ENCODE measurements at places on chromosomes 2 and 18.

DNA sequence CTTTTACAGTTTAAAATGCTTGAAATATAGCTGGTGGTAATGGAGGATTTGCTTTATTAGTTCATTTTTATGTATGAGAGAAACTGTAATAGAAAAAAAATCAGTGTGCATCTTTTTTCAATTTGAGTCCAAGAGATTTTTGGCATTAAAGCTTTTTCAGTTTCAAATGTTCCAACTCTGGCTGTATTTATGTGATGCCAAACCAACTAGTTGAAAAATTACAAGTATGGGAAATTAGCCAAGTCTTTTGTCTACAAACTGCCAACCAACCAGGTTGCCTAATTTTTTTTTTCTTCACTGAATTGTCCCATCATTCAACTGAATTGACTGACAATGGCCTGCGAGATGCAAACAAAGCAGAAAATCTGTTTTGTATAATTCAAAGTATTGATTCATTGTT is 95.7 kb downstream of the ICOS start:
- no peak for DNase-seq

- DNase-seq: no peak
Observed at GRCh38 chr2:8514274-8514662, 167.6 kb upstream of the ID2 start.

DNA sequence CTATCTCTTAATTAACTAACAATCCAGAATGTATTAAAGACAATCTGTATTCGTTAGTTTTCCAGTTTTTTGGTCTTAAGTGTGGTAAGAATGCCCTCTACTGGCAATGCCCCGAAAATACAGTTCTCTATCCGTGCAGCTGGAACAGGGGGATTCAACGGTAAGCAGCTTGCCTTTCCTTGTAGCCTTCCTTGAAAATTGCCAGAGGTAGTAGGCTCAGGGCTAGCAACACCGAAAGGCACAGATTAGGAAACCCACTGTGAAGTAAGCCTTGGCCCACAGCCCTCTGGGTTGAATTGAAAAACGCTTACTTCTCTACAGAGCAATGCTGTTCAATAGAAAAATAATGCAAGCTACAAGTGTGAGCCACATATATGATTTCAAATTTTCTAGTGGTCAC is 17.1 kb upstream of the VPS4B start:
- DNase-seq: peak; percentile 56

GRCh38 chr2:6764968-6765723 is 100.6 kb downstream of the CMPK2 start:
- no peak for DNase-seq

- DNase-seq: peak; percentile 57
Observed at GRCh38 chr2:75022516-75022915, 64.1 kb downstream of the POLE4 start.

DNA sequence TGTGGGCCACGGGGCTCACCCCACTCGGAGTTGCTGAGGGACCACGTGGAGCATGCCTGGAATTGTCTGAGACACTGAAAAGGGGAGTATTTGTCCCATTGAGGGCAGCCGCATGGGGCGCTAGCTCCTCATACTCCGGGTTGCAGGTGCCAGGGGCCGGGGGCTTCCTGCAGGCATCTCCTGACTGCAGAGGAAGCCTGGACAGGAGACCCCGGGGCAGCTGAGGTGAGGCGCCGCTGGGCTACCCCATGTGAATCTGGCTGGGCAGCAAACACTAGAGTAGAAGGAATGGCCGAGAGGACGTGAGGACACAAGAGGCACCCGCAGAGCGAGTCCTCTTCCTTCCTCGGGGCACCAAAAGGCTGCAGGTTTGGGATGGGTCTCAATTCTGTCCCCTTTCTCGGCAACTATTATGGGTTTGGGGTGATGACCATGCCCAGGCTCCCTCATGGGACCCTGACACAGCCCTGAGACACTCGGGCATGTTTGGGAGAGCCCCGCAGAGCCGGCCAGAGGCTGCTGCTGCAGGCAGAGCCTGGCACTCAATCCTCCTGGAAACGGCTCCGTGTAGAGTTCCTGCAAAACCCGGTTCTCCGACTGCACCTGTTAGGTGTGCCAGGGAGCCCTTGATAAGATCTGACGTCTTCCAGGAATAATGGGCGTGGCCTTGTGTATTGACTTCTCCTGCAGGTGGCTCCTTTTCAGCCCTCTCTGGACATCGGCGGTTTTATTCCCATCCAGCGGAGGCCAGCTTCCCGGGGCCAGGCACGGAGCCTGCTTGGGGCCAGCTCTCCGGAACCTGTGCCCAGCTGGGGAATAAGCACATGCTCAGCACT is 77.0 kb downstream of the CTIF start:
- no peak for DNase-seq

Measured in fibroblast of skin of scalp (primary cell).